H1 (cell line): ENCODE measurements at places on chromosomes 6 and 20. TPM values are rescaled to one million over a fixed set of nuclear protein-coding genes. Genes with fewer than 3 reads are reported as not detected.

DNA sequence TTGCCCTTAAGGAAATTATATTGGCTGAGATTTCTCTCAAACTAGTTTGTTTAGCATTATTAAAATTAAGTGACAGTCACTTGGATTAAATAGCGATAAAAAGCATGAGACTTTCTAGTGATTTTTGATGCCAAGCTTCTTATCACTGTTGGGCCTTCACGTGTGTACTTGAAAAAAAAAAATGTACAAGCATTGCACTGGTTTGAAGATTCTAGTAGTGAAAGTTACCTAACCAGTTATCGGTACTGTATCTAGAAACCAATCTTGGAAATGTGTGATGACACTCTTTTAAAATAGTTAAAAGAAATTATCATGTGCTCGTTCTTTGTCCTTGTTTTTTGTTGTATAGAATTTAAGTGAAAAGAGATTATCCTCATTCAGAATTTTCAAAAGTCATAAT, 102.1 kb downstream of the SCAF8 start:
- DNase-seq: no peak
- H3K27ac ChIP-seq: no peak overlapping the region
- peaks cover 37% of the 10 kb centered on the region for H3K36me3 ChIP-seq
- H3K27me3 ChIP-seq: no peaks in the 10 kb centered on the region
- no peak overlapping the region for H3K4me3 ChIP-seq
- no peaks in the 10 kb centered on the region for H3K4me1 ChIP-seq

DNA sequence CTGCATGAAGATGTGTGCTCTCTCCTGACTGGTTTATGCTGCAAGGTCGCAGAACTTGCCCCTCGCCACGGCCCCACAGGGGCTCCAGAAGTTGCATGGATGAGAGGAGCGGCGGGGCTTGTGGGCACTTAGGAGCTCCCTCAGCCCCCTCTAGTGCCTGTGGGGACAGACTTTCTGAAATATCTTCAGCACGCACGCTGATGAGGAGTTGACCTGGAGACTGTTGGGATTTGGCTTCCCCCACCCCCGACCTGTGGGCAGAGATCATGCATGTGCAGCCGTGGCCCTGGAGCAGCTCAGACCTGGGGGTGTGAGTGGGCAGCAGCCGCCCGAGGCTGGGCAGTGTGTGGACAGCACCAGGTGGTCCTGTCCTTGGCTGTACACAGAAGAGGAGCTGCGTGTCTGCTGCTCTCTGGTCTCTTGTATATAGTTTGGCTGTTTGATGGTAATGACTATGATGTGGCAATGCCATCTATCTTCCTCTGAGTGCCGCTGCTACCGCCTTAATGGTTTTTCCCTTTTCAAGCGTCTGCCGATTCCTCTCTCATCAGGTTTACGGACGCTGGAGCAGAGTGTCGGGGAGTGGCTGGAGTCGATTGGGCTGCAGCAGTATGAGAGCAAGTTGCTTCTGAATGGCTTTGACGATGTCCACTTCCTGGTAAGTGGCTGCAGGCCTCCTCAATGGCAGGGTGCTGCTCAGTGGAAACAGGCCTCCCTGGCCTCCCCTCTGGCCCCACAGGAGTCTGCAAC, 81.4 kb downstream of the TCP11 start:
- no peak overlapping the region for H3K4me3 ChIP-seq
- H3K36me3 ChIP-seq: no peaks in the 10 kb centered on the region; the same call in 1 of the 2 replicates
- H3K4me1 ChIP-seq: peaks cover 2% of the 10 kb centered on the region; the same call in 1 of the 2 replicates
- no peak for DNase-seq
- no peaks in the 10 kb centered on the region for H3K27me3 ChIP-seq

DNA sequence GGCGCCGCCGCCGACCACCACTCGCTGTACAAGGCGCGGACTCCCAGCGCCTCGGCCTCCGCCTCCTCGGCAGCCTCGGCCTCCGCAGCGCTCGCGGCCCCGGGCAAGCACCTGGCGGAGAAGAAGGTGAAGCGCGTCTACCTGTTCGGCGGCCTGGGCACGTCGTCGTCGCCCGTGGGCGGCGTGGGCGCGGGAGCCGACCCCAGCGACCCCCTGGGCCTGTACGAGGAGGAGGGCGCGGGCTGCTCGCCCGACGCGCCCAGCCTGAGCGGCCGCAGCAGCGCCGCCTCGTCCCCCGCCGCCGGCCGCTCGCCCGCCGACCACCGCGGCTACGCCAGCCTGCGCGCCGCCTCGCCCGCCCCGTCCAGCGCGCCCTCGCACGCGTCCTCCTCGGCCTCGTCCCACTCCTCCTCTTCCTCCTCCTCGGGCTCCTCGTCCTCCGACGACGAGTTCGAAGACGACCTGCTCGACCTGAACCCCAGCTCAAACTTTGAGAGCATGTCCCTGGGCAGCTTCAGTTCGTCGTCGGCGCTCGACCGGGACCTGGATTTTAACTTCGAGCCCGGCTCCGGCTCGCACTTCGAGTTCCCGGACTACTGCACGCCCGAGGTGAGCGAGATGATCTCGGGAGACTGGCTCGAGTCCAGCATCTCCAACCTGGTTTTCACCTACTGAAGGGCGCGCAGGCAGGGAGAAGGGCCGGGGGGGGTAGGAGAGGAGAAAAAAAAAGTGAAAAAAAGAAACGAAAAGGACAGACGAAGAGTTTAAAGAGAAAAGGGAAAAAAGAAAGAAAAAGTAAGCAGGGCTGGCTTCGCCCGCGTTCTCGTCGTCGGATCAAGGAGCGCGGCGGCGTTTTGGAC, 2.0 kb downstream of the SOX4 start:
- peak overlapping the region; percentile 73 for H3K27ac ChIP-seq
- no peaks in the 10 kb centered on the region for H3K36me3 ChIP-seq
- peak overlapping the region; percentile 80 for H3K4me3 ChIP-seq
- no peak for DNase-seq

GRCh38 chr6:88596801-88597200, 366.6 kb downstream of the RNGTT start:
- no peaks in the 10 kb centered on the region for H3K4me1 ChIP-seq
- no peak for DNase-seq
- H3K27ac ChIP-seq: no peak overlapping the region
- H3K4me3 ChIP-seq: no peak overlapping the region

The SENP6 gene
- total RNA-seq: 94.7 and 103 TPM in 2 replicates

GRCh38 chr6:42100029-42100901, 42.2 kb downstream of the C6orf132 start:
- H3K36me3 ChIP-seq: peaks cover 14% of the 10 kb centered on the region
- DNase-seq: no peak
- H3K27me3 ChIP-seq: peaks cover 18% of the 10 kb centered on the region; the same call in 1 of the 2 replicates
- no peak overlapping the region for H3K4me3 ChIP-seq
